HT1080 (cell line): ENCODE measurements at places on chromosomes 4 and X.

- no peak for DNase-seq
These were observed 181.3 kb downstream of the OR13H1 start for GRCh38 chrX:131725001-131725654.

DNA sequence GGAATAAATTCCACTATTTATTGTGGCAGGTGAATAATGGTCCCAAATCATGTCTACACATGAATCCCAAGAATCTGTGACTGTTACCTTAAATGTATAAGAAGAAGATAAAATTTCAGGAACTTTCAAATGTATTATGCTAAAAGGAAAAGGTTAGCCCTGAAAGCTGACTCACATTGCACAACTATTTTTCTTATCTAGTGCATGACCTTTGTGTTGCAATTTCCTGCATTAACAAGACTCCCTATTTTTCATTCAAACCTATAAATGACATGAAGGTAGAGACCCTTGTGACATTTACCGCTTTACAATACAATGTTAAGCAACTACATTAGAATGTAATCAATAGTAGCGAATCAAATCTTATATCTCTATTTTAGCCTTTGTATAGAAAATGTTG, 36.7 kb downstream of the UBQLN2 start:
- no peak for DNase-seq

DNA sequence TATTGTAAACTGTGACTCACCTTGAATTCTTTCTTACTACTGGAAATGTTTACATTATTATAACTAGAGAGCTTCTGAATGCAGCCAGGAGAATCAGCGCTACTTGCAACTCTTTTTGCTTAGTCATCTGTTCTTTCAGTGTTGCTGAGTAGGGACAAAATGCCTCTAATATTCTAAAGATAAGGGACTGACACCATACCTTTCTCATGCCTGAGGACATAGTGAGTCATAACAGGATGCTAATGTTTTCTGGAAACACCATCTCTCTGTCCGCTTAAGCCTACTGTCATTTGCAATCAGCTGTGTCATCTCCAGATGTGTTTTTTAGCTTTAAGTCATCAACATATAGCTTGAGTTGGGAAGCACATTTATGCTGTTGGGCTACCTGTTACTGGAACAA, 108.3 kb downstream of the QRFPR start:
- peak; percentile 82 for DNase-seq

GRCh38 chr4:46844325-46844917, 64.6 kb downstream of the COX7B2 start:
- DNase-seq, result peak; percentile 45

GRCh38 chr4:143399113-143399949, 62.7 kb downstream of the GAB1 start:
- DNase-seq, result peak; percentile 51

DNA sequence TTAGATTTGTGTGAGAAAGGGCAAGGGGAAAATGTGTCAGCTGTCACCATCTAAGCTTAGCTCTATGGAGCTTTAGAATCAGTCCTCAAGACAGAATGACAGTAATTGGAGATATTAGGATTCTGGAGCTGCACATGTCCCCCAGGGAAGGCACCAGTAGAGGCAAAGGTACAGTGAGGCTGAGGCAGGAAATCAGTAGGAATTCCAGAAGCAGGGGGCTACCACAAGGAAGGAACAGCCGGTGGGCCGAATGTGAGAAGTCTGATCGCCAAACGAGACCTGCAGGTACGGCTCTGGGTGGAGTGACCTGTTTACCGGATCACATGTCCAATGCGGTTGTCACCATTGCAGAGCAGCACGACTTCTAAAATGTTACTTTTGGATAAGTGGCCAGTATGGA, 52.6 kb downstream of the RNF150 start:
- no peak for DNase-seq

GRCh38 chr4:14168919-14169318, 541.4 kb upstream of the BOD1L1 start:
- DNase-seq, result peak; percentile 96

- peak; percentile 97 for DNase-seq
These were observed 10.3 kb upstream of the CXCL2 start for GRCh38 chr4:74109116-74109869.

DNA sequence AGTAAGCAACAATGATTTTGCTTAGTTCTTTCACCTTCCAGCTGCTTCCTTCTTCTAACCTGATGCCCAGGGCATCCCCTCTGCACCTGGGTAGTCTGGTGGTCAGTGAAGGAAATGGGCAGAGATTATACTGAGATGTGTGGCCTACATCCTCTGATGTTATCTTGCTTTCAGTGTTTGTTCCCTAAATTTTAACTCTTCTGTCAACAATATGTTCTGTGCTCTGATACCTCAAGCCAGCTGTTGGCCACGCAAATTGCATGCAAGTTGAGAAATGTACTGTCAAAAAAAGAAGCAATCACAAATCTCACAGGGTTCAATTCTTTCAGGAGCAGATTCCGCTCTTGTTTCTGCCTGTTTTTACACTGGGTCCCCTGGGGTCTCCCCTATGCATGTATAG, 73.8 kb downstream of the FBXW7 start:
- DNase-seq, result no peak

DNA sequence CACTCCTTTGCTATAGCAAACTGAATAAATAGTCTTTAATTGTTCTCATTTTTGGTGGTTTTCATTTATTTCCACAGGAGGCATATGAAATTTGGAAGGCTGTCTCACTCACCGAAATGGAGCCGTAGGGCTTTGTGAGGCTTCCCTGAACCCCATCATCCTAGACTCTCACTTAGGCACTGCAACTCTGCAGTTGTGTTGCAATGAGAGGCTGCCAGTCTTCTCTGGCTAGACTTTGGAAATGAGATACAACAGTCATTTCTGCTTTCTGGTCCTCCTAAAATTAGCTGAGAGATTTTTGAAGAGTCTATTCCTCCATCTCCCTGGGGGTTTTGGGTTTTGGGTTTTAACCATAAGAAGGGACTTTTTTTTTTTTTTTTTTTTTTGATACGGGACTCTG, 146.5 kb downstream of the SH3BGRL start:
- DNase-seq, result no peak

DNA sequence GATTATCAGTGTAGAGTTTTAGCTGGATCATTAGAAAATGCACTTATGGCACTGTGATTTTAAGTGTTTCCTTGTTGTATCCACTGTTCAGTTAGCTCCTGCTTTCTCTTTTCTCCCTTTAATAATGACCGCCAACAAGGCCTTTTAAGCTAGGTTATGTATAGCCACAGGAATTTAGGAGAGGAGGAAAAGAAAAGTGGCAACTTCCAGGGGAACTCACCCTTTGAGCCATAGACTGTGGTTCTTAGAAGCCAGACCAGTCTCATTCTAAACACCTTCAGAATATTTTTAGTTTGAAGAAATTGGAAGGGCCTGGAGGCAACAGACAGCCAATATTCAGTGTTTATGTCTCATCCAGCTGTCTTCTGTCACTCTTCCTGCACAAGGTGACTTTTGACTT, 6.1 kb downstream of the FGF2 start:
- DNase-seq, result no peak

DNA sequence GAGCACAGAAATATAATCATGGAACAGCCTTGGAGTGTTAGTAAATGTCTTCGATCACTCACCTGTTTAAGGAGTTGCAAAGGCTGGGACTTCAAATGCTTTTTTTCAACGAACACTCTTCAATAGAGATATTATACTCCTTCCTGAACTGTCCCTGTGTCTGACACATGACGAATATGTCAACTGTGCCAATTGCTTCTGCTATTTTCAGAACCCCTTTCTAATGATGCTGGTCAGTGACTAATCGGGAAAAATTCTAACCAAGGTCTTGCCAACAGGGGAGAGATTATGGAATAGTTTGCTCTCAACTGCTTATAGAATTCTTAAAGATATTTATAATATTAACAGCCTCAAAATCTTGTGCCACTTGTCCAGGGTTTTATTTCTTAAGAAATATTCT, 8.5 kb upstream of the KLHL34 start:
- peak; percentile 60 for DNase-seq

DNA sequence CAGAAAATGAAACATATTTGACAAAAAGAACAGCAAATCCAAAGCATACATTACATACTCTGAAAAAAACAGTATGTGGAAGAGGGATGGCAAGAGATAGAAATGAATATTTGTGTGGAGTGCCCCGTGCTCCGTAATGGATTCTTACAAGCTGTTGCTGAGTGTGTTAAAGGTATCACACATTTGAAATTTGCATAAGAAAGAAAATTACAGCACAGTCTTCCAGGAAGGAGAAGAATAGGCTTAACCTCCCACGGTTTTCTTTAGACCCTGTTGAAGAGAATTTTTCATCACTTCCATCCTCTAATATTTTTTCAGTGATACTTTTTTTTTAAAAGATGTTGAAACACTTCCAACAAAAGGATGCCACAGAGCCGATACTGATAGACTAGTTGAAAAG, 1489.4 kb downstream of the RAPGEF2 start:
- no peak for DNase-seq

GRCh38 chr4:86993909-86994681, 59.3 kb downstream of the AFF1 start:
- no peak for DNase-seq

DNA sequence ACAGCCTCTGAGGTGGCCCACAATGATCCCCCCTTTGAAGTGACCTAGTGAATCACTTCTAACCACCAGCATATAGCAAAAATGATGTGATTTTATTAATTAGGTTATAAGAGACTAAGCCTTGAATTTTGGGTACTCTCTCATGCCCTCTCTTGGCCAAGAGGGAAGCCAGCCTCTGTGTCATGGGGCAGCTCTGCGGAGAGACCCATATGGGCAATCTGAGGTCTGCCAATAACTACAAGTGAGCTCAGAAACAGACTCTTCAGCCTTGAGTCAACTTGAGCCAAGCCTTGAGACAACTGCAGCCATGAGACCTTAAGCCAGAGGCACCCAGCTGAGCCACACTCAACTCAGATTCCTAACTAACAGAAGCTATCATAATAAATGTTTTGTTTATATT, 45.7 kb downstream of the MANBA start:
- no peak for DNase-seq

GRCh38 chrX:31227250-31227649, 155.4 kb upstream of the FTHL17 start:
- DNase-seq, result no peak

DNA sequence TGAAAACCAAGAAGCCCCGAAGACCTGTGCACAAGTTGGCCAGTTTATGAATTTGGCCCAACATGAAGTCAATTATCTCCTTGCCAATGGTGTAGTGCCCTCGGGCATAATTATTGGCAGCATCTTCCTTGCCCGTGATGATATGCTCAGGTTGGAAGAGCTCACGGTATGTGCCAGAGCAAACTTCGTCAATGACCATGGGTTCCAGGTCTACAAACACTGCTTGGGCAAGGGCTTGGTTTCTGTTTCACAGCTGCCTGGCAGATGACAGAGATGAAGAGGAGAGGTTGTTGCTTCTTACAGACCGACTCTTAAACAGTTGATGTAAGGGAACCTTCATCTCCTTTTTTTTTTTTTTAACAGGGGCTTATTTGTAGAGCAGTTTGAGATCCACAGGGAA, 135.6 kb upstream of the PLS3 start:
- DNase-seq, result no peak

DNA sequence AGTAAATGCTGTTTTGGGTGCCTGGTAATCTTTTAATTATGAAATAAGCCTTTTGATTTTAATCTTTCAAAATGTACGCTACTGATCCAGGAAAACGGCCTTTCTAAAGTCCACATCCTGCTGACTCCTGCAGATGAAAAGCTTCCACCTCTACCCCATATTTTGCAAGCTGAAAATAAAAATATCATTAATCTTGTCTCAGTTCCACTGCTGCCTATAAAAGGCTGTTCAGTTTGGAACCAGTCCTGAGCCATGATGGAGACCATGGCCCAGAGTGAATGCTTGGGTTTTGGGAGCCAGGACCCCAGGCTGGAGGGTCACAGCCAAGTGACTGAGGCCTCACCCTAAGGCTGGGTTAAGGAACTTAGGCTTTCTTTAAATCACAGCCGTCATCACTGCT, 110.8 kb downstream of the AFF1 start:
- no peak for DNase-seq

DNA sequence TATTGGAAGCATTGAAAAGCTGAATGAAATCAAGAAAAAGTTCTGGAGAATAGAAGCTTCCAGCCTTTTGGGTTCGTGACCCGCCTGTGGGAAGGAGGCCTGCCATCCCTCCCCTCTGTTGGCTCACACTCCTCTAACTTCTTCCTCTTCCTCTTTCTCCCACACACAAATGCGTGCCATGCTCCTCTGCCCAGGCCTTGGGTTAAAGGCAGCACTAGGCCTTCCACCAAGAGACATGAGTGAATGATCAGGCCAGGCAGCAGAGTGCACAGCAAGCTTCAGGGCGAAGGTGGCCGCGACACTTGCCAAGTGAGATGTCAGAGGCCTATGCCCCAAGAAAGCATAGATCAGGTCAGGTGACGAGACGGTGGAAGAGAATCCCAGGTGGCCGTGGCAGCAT, 38.4 kb downstream of the FAM193A start:
- no peak for DNase-seq

DNA sequence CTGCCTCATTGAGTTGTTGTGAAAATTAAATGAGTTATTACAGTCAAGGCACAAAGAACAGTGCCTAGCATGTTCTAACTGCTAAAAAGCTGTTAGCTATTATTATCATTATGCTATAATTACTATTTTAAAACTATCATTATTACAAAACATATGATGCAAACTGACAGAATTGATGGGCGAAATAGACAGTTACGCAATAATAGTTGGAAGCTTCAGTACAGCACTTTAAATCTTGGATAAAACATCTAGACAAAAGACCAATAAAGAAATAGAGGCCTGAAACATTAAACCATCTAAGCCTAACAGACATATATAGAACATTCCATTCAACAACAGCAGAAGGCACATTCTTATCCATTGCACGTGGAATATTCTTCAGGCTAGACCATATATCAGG, 73.0 kb downstream of the TAB3 start:
- no peak for DNase-seq

DNA sequence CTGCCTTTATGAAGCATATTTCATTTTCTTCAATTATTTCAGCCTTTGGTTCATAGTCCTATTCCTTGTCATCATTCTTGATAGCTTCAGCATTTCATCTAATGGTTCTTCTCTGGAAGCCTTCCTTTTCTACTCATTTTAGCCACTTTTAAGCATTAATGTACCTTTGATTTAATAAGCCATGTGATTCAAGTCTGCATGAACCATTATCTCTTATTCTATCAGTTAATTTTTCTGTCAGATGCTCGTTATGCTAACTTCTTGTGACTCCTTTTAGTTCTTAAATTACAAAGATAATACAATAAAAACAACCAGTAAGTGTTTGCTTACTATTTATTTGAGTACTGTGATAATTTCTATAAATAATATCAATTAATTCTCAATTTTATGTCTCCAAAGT, 210.1 kb upstream of the MAB21L2 start:
- DNase-seq, result no peak

DNA sequence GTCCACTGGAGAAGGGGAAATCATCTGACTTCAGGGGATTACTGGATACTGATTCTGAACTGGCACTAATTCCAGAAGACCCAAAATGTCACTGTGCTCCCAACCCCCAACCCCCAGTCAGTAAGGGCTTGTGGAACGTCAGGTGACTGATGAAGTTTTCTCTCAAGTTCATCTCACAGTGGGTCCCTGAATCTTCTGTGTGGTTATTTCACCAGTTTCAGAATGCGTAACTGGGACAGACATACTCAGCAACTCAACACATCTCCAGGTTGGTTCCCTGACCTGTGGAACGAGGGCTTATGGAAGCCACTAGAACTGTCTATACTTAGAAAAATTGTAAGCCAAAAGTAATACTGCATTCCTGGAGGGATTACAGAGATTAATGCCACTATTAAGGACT, 45.3 kb downstream of the DDX60L start:
- no peak for DNase-seq
